ENCODE measurements at places on chromosomes 6 and 20.
A peak's percentile ranks its signal among the peaks of the same experiment; 100 is the strongest.

GRCh38 chr20:62961310-62961783 is 8.8 kb downstream of the SLC17A9 start:
- DNase-seq = no peak

- no peak for DNase-seq
Observed at GRCh38 chr6:147707524-147707923, 199.0 kb downstream of the SAMD5 start.

DNA sequence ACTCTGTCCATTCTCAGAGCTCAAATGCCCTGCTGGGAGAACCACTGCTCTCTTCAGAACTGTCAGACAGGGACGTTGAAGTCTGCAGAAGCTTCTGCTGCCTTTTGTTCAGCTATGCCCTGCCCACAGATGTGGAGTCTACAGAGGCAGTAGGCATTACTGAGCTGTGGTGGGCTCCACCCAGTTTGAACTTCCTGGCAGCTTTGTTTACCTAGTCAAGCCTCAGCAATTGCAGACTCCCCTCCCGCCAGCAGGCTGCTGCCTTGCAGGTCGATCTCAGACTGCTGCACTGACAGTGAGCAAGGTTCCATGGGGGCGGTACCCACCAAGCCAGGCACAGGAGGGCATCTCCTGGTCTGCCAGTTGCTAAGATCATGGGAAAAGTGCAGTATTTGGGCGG is 21.8 kb upstream of the UFL1 start:
- no peak for DNase-seq

DNA sequence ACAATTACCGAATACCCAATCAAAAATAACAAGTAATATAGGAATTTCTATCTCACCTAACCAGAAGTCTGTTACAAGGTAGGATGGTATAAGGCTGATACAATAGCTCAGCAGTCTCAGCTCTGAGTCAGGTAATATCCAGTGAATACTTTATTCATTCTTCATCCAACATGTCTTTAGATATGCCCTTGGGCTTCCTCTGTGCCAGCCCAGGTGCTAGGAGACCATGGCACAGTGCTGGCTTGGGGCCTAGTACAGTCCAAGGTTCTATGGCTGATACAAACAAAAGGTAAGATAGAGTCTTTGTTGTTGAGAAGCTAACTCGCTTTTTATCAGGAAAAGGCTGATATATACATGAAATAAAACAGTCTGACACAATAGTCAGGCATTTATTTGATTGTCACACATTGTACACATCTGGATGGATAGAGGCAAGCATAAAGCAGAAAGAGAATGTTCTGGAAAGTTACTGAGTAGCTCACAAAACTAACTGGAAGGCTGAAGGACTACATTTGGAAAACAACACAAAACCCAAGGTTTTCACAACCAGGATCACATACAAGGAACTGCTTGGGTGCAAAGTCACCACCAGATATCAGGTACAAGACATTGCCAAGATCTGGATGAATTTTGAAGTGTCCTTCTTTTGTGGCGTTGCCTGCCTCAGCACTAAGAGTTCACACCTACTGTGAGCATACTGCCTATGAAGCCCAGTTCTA is 110.4 kb upstream of the SCAF8 start:
- DNase-seq = no peak

DNA sequence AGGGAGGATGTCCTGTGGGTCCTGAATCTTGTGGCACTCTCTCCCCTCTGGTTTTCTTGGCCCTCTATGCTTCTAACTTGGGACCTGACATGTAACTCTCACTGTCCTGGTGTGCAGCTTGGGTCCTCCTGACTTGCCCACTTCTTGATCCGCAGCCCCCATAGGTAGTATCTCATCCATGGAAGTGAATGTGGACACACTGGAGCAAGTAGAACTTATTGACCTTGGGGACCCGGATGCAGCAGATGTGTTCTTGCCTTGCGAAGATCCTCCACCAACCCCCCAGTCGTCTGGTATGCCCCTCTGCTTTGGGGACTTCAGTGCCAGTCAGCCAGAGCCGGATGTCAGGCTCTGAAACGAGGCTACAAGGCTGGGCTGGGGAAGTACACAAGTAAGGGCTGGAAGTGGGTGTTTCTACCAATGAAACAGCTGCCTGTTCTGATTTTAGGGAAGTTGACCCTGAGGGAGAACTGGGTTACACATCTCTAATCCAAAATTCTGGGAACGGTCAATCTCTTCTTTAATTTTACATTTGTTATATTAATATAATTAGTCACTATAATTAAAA is 641 bp downstream of the DBNDD2 start:
- peak; percentile 12 for DNase-seq

DNA sequence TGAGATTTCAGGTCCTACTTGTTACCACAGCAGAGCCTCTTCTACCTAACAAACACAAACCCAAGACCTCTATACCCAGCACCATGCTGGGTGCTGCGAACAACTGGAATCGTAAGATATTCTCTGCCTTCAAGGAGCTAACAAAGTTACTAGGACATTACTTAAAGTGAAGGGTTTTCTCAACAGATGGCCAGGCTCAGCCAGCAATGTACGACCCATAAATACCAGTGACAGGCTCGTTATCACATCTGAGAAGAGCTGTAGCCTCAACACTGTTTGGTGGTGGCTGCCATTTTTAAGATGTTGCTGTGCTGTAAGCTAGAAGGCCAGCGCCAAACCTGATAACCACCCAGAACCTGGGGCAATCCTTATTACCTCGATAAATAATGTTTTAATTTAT is 406.5 kb downstream of the KIF16B start:
- DNase-seq = no peak

DNA sequence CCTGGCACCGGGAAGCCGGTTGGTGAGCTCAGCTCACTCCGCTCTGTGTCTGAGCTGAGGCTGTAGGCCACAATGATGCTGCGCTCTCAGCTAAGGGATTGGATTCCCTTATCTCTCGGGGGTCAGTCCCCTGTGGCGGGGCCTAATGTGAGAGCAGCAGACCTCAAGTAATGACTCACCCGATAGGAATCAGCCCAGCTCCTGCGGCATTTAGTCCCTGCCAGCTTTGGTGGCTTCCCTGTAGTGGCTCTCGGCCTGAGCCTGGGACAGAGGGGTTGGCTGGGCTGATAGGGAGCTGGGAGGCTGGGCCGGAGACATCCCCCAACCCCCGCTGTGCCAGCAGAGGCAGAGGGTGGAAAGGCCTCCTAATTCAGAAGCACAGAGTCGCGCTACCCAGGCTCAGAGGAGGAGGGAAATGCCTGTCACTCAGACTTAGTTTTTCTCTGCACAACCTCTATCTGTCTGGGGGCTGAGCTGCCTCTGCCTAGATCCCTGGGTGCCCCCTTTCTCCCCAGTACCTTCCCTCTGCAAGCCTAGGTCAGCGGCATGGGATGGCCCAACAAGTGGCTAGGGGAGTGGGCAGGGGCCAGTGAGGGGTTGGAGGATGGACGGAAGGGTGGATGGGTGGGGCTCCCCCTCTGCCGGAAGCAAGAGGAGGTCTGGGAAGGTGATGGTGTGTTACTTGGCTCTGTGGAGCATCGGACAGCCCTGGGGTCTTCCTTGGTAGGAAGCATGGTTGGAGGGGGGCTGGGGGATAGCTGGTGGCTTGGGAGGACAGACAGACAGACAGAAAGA is 92.2 kb downstream of the CDH22 start:
- DNase-seq = no peak

- DNase-seq = no peak
Observed at GRCh38 chr6:131876545-131876944, 68.7 kb downstream of the ENPP1 start.

- DNase-seq = no peak
Observed at GRCh38 chr6:20314866-20315845, 86.5 kb upstream of the E2F3 start.

DNA sequence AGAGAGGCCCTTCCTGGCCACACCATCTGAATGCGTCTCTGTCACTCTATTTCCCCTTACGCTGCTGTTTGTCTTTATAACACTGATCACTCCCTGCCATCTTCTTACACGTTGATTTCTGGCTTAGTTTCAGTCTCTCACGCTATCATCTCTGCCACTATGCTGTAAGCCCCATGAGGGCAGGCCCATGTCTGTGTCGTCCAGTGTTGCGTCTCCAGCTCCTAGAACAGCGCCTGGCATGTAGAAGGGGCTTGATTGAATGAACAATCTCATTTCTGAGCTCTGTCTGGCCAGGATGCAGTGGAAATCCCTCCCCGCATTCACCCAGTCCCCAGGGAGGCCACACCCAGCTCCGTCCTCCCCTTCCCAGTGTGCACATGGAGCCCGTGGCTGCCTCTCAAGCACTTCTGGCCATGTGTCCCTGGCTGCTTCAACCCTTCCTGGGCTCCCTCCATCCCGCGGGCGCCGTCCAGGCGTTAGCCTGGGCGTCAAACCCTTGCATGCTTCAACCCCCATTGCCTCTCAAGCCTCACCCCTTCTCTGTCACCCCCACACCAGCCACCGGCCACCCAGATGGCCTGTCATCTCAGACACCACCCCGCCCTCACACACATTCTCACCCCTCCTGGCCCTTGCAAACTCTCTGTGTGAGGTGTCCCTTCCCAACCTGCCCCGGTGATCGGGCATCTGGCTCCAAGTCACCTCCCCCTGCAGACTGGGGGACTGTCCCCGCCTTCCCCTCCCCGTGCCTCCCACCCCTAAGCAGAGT is 71.1 kb downstream of the SRC start:
- no peak for DNase-seq

GRCh38 chr6:80714513-80714912 is 608.0 kb downstream of the BCKDHB start:
- DNase-seq = no peak

DNA sequence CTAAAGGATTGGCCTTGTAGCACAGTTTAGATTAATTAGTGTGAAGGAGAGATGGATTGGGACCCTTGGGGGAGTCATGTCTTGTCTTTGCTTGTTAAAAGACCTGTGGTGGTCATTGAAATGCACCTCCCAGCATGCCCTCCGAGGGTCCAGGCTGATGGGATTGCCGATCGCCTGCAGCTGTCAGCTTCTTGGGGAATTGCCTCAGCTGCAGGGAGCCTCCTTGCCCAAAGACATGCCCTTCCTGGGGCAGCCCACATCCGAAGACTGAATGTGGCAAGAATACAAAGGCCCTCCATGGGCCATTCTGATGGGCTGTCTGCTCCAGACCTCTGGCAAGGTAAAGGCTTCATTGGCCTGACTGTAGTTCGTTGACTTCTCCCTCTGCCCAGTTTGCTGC is 150.7 kb downstream of the FARS2 start:
- no peak for DNase-seq

GRCh38 chr20:49477200-49477599 is 5.3 kb downstream of the KCNB1 start:
- no peak for DNase-seq

GRCh38 chr20:47865451-47865850 is 80.2 kb upstream of the SULF2 start:
- DNase-seq = no peak

DNA sequence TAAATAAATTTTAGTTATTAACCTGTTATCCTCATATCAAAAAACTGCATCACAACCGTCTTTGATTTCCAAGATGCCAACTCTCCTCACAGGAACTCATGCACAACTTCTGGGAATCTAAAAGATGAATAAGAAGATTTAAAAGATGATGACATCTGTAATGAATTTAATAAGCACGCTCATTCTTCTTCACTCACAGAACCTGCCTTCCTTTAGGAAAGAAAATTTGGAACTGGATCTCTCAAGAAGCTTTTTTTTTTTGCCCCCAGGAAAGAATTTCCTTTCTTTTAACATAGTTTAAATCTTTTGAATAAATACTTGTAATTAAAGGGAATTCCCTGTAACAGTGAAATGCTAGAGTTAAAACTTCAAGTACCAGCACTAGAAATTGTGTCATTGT is 161.5 kb downstream of the HIVEP2 start:
- DNase-seq = no peak

DNA sequence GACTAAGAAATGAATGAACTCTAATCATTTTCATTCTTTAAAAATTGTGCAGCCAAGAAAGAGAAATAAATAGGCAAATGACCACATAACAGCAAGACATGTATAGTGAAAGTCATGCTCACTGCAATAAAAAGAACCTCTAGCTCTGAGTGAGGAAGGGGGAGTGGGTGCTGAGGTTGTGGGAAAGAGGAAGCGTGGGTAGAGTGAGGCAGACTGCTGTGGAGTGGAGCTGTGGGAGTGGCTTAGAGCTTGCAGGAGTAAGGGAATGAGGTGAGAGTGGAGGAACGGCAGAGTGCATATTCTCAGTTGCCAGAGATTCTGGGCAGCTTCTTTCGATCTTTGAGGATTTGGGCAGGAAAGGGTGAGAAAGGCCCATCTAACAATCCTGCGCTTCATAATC is 10.4 kb downstream of the DEFB129 start:
- no peak for DNase-seq

Measured in C1 segment of cervical spinal cord (tissue), 14 donors.